ENCODE measurements at places on chromosomes 3 and 15.
A peak's percentile ranks its signal among the peaks of the same experiment; 100 is the strongest.

- DNase-seq, result peak; percentile 35
These were observed 12.1 kb downstream of the CHSY1 start for GRCh38 chr15:101239724-101240136.

- no peak for DNase-seq
These were observed 49.5 kb downstream of the PIAS1 start for GRCh38 chr15:68103603-68104002.

- DNase-seq, result no peak
These were observed 75.3 kb downstream of the CYP19A1 start for GRCh38 chr15:51263116-51263515.

DNA sequence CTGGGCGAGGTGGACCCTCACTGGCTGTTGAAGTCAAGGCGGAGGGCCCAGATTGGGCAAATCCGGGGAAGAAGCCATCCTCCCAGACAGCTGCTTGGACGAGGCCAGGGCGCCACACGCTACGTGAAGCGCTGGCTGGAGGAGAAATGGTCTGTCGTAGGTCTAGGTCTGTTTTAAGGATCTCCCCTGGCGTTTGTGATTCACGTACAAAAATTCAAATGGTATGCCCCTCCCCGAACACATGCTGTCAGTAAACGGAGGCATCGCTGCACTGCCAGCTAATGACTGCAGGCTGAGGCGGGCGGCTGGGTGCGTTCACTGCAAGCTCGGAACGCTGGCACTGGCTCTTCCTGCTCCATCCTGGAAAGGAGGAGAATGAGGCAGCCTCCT is 69.9 kb downstream of the EPHB3 start:
- DNase-seq, result no peak

DNA sequence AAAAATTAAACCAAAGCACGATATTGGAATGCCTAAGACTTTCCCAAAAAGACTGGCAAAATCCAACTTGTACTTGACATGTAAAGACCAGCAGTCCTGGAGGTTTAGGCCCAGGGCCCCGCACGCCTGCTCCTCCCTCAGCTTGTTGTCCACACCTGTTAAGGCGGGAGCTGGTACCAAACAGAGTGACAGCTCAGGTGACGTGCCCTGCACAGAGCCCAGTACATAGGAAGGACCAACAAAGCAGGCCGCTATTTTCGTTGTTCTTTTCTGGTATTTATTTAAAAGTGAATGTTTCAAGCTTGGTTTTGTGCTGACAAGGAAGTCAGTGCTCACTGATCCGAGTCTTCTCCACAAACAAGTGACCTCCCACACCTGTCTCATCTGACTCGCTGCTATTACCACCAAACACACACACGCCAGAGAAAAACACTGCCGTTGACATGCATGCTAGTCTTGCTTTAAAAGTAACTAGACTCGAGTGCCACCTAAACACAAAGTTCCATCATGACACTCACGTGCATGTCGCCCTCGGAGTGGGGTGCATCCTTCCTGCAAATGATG is 50.2 kb downstream of the HERC2 start:
- no peak for DNase-seq

GRCh38 chr3:25257026-25257425 is 171.0 kb upstream of the RARB start:
- DNase-seq, result no peak

DNA sequence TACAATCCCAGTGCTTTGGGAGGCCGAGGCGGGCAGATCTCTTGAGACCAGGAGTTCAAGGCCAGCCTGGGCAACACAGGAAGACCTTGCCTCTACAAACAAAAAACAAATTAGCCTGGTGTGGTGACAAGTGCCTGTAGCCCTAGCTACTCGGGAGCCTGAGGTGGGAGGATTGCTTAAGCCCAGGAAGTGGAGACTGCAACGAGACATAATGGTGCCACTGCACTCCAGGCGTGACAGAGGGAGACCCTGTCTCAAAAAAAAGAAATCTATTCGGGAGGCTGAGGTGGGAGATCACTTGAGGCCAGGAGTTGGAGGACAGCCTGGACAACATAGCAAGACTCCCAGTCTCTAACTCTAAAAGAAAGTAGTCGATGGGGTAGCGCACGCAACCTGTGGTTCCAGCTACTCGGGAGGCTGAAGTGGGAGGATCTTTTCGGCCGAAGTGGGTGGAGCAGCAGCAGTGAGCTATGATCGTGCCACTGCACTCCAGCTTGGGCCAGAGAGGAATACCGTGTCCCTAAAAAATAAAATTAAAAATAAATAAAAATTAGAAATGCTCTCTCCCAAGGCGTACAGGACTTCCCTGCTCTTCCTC is 775 bp downstream of the C3orf33 start:
- no peak for DNase-seq

DNA sequence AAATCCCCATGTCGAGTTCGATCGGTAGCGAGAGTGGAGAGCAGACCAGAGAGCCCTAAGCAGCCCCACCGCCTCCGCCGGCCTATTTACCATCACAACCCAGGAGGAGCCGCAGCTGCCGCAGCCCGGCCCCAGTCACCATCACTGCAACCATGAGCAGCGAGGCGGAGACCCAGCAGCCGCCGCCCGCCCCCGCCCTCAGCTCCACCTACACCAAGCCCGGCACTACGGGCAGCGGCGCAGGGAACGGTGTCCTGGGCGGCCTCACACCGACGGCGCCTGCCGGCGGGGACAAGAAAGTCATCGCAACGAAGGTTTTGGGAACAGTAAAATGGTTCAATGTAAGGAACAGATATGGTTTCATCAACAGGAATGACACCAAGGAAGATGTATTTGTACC is 89.5 kb upstream of the TPM1 start:
- DNase-seq, result no peak

GRCh38 chr15:101018016-101018415 is 98.9 kb downstream of the LRRK1 start:
- DNase-seq, result no peak

- no peak for DNase-seq
These were observed 11.3 kb downstream of the GTF2E1 start for GRCh38 chr3:120753810-120754209.

- no peak for DNase-seq
These were observed 38.9 kb upstream of the RSL24D1 start for GRCh38 chr15:55235546-55236036.

- DNase-seq, result no peak
These were observed 89.4 kb downstream of the KCNAB1 start for GRCh38 chr3:156209631-156210335.

DNA sequence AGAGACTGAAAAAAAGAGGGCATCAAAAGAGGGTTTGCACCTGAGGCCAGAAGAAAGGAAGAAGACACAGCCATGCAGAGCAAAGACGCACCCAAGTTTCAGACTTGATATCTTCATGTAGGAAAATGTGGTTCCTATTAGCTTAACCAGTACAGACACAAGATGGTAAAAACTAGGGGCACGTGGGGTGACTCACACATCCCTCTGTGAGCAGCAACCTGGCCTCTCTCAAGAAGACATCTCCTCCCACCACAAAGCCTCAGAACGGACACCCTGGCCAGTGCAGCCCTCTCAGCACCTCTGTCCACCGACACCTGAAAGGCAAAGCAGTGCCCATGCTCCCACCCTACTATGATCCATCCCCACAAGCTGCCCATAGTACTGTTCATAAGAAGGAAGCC is 33.3 kb downstream of the GLB1 start:
- DNase-seq, result peak; percentile 51

DNA sequence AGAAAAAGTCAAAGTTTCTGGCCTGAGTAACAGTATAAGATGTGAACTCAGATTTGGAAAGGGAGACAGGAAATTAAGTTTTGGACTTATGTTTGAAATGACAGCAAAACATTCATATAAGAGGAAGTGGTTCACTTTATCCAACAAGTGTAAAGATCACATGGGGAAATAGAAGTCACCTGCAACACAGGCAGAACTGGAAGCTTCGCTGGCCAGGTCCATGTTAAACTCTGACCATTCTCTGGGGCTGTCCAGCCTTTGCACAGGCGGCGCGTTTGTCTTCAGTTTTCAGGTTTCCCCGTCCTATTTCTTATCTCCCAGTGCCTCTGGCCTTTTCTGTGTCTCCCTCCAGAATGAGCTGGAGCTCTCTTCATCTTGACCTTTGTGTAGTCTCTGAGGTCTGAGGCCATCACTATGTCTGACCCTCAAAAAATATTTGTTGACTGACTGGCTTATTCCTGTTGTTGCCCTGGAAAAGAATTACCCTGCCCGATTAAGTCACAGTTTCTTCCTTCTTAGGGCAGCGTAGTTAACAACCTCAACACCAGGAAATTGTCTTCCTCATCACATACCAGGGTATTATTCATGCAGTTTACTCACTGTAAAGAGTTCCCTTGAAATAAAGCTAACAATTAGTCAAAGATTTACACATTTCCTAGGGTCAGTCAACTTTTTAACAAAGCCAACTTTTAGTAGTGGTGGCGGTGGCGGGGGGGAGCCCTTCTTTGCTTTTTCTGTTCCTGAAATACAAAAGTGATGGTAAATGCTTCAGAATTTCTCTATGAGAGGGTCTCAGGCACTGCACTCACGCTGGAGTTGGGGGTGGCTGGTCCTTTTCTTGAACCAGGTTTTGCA is 959 bp upstream of the RASA2 start:
- DNase-seq, result no peak

DNA sequence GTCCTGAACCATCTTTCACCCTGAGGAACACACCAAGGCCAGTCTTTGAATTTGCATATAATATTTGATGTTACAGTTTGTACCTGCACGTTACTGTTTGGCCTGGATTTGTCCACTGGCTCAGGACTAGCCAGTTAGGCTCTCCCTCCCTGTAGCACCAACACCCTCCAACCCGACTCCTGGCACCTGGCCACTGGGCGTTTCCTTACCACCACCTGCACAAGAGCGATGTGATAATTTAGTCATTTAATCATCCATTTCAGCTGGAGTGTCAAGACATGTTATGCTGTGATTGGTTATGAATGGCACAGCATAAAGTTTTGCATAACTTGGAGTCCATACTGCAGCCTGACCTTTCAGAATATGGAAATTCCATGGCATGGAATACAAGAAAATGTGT is 242.4 kb downstream of the KCNMB2 start:
- DNase-seq, result no peak

DNA sequence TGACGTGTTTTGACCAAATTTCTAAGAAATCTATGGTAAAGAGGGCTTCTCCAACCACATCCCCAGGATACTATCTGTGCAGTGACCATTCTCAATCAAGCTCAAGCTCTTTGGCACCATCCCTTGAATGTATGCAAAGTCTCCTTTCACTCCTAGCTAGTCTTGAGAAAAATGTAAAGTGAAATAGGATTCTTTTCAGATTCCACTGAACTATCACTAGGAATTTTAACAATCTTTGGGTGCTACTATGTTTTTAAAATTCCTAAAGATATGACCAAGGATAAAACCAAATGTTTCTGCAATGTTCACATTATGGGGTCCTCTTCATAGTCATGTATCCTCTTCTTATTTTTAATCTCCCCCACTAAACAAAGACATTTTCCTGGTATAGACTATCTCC is 107.8 kb downstream of the TMCO5A start:
- no peak for DNase-seq

- no peak for DNase-seq
These were observed 11.7 kb downstream of the MAPKAPK3 start for GRCh38 chr3:50628601-50629000.

- peak; percentile 59 for DNase-seq
These were observed 24.7 kb downstream of the LOXL1 start for GRCh38 chr15:73950831-73951561.

DNA sequence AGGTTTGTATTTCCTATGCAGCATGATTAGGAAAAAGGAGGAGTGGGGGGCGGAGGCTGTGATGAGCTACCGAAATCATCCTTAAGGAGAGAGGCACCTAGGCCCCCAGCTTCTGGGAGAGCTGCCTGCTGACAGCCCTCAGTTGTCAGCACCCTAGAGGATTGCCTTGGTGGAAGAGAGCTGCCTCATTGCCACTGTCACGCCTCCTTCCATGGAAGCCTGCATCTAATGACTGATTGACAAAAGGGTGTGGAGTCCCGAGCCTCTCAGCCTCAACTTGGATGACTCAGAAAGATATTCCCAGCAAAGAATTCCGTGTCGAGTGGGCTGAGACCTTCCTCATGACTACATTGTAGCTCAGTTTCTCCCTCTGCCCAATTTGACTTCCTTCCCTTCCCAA is 320.4 kb upstream of the PROK2 start:
- DNase-seq, result no peak

DNA sequence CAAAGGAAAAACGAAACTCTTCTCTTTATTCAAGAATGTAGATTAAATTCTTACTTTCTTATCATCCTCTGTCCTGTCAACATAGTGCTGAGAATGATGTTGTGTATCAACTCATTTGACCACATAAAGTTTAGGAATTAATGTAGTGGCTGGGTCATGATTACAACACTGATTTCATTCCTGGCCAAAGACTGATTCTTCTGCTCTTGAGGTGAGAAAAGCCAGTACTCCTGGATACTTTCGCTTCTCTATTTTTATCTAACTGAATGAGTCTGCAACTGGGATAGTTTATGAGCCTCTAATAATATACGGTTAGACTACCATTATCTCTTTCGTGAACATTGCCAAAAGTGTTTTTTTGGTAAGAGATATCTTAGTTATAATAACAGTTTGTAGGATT is 173.0 kb downstream of the LPP start:
- DNase-seq, result no peak

Measured in Jurkat, Clone E6-1 (cell line).